RWPE1 (cell line): ENCODE measurements at places on chromosomes 4 and X.

- no peak for DNase-seq
Measured at GRCh38 chr4:4981427-4981826, 37.8 kb downstream of the CYTL1 start.

- DNase-seq: no peak
Measured at GRCh38 chr4:188949596-188949995, 810.4 kb downstream of the TRIML1 start.

- DNase-seq: no peak
Measured at GRCh38 chr4:69088473-69088872, 7.8 kb upstream of the UGT2B7 start.

DNA sequence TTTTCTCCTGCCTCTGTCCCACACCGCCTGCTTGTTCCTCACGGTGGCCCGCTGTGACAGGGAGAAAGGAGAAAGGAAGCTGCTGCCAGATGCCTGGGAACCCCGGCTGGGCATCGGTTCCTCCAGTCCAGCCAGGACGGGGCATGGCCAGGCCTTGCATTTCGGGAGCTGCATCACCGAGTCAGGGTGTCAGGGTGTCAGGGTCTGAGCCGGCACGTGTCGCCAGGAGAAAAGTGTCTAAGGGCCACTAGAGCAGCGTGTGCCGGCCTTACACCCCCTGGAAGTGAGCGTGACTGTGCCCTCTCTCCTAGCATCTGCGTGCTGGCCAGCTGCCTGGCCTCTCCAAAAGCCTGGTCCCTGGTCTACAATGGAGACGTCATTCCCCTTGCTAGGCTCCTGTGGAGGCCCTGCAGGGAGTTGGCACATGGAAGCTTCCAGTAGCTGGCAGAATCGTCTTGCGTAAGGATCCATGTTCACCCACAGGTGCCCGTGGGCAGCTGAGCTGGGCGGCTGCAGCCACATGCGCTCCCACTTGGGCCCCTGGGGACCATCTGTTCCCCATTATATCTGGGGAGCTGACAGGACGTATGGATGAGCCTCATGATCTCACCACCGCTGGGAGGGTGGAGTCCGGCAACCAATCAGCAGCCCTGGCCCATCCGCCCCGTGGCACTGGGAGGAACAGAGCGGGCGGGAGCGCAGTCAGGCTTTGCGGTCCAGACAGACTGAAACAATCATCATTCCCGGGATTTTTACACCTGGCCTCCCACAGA, 39.9 kb upstream of the HMX1 start:
- DNase-seq: no peak

- DNase-seq: peak; percentile 43
Measured at GRCh38 chr4:67871867-67872266, 11.9 kb downstream of the TMPRSS11D start.

DNA sequence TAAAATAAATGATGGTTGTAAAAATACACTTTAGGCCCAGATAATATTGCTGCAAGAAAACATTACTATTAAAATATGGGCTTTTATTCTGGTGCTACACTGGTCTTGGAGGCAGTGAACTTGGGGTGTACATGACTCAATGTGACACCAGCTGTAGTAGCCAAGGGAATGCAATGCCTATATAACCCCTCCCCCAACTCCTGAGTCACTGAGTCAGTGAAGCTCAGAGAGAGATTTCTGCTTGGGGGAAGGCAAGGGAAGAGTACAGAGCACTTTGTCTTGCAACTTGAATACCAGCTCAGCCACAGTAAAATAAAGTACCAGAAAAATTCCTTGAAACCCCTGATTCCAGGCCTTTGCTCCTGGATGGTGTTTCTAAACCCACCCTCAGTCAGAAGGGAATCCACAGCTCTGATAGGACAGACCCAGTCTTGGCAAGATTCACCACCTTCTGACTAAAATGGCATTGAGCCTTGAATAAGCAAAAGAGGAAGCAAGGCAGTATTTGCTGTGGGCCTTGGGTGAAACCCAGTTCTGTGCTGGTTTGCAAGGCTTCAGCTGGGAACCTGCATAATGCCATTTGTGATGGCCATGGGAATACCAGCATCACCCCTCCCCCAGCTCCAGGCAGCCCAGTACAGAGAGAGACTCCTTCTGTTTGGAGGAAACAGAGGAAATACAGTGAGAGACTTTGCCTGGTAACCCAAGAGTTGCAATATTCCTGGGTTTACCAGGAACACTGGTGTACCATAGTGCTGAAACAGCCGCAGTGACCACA, 209.9 kb downstream of the IQCM start:
- DNase-seq: peak; percentile 5

GRCh38 chrX:78046362-78046761, 57.7 kb upstream of the PGK1 start:
- no peak for DNase-seq

GRCh38 chrX:142428916-142429315, 223.8 kb upstream of the MAGEC2 start:
- DNase-seq: no peak

DNA sequence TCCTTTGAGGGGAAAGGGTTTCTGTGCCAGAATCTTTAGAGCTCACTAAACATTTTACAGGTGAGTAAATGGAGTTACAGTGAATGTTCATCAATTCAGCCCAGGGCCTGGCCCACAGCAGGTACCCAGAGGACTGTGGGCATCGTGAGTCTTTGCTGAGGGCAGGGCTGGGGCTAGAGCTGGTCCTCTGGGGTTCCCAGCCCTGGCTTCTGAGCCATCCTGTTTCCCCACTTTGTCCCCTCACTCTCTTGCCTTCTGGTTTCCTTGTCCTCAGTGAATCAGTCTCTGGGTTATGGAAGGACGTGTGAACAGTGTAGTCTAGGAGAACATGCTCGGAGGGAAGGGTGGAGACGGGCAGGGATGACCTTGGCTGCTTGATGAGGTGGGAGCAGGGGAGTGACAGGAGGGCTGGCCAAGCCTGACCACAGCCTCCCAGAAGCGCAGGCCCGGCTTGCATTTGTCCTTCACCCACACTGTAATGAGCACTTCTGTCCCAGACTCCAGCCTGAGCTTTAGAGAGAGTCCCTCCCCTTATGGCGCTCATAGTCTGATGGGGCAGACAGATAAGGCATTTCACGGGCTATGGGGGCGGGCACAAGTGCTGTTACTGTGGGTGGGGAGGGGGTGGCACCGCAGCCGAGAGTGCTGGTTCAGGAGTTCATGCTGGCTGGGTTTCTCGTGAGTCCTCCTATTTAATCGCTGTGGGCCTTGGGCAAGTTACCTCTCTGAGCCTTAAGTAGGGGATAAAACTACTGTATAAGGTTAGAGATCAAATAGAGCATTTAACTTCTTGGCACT, 17.3 kb downstream of the TBC1D14 start:
- no peak for DNase-seq

- DNase-seq: no peak
Measured at GRCh38 chrX:65610040-65610439, 57.4 kb upstream of the MSN start.

DNA sequence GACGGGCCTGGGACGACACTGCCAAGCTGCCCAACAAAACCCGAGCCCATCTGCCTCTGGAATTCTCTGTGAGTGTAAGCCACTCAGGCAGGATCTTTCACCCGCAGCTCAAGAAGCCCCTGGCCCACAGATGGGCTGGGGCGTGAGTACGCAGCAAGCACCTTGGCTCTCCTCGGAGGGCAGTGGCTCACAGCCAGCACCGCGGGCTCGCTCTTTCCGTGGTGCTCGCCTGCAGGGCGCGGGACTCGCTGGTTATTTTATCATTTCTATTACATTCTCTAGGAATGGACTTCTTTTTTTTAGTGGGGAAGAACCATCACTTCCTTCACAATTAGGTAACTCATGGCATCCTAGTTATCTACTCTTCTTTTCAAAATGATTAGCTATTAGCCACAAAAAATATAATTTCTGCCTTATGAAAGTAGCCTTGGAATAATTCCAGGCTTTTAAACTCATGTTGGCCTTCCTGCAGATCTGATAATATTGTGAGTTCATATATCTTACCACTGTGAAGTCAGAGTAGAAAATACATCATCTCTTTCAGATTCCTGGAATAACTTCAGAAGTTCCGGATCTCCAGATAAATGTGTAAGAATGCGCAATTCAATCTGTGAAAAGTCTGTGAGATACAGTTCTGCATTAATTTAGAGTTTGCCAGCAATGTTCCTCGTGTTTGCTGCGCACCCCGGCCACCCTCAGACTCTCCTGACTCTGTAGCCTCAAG, 68.6 kb downstream of the NAT8L start:
- DNase-seq: no peak

DNA sequence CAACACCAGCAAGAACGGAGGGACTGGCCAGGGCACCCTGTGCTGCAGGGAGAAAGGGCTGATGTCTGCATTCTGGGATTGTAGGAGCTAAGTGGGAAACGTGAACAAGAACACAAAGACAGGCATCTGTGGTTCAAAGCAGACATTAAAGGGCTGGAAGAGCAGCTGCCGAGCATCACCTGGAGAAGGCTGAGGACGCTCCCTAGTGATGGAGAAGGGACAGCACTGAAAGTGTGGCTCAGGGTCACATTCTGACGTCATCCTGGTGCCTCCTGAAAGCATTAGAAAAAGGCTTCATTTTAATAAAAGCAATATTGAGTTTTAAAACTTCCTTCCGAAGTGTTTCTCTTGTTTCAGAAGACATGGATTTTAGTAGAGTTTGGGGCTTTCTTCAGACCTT, 62.3 kb downstream of the CLDN22 start:
- no peak for DNase-seq

DNA sequence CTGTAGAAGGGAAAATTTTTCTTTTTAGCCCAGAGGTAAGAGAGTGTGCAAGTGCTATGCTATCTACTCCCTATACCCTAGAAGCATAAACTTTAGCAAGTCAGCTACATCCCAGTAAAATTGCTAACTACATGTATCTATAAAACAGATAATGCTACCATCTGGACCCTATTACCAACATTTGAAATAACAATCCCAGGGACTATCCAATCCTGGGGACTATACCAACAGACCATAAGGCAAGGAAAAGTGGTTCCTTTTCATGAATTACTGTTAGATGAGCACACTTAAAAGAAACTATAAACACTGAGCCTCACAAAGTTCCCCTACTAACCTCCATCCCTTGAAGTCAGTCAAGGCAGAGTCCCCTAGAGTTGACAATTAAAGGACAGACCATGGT, 213.6 kb upstream of the VEGFC start:
- no peak for DNase-seq

GRCh38 chrX:11585174-11585573, 80.5 kb downstream of the ARHGAP6 start:
- DNase-seq: no peak

DNA sequence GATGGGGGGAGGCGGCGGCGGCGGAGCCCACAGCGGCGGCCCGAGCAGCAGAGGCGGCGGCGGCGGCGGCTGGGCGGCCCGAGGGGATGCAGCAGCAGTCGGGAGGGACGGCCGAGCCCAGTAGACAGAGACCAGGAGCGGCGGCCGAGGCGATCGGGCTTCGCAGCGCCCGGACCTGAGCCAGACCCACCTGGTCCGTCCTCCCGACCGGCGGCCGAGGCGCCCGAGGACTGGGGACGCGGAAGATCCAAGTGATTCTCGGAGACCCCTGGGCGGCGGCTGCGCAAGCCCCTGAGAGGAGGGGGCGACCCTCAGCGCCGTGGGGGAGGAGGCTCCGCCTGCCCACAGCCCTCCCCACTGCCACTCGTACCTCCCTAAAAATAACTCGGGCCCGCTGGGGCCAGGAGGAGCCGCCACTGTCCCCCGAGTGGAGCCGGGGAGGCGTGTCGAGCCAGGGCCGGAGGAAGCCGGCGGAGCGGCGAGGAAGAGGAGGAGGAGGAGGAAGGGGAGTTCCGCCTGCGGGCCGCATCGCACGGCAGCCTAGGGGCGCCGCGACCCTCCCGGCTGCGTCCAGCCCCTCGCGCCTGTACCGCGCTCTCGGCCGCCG, 608 bp downstream of the RAPGEF2 start:
- DNase-seq: peak; percentile 32

DNA sequence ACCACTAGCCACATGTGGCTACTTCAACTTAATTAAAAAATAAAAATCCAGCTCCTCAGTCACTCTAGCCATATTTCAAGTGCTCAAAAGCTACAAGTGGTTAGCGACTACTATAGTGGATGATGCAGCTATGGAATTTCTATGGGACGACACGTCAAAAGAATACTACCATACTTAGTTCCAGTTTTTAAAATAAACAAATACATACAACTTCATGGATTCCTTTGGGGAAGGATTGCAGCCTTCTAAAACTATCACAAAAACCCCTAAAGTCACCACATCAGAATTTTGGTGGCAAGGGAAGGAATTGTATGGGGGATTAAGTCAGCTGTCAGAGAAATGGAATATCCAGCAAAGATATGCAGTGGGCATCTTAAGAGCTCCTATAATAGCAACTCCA, 6.5 kb downstream of the ZNF280C start:
- DNase-seq: no peak

- no peak for DNase-seq
Measured at GRCh38 chrX:50996930-50997329, 86.4 kb downstream of the BMP15 start.

DNA sequence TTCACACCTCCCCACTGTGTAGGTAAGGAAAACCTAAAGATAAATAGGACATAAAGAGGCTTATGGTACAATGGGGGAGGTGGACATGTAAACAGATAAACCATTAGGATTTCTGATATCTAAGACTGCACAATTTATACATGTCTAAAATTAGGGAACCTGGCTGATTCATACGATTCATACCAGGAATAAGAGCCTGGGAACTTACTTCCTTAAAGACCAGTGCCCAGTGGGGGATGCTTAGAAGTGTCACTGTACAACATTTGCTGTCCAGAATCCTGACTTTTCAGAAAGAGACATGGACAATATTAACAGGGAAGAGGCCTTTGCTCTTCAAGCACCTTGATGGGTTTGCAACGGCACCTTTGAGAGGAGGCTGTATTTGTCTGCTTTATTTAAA, 116.8 kb upstream of the KIT start:
- no peak for DNase-seq

DNA sequence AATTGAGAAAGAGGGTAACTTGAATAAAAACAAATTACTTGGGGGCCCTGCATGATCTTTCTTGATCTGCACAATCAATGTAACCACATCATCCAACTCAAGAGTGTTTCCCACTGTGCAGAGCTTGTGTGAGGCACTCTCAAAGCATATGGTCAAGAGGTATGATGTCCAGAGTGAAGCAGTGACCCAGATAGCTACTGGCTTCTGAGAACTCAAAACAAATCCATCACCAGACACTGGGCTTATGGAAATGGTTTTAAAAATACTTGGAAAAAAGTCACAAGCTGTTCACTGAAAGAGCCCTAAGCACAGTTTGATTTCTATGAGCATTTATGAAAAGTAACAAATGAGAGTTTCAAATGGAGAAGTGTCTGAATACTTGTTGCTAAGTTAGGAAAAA, 361.0 kb downstream of the GRXCR1 start:
- no peak for DNase-seq

GRCh38 chr4:165222651-165222994, 15.3 kb downstream of the KLHL2 start:
- no peak for DNase-seq

DNA sequence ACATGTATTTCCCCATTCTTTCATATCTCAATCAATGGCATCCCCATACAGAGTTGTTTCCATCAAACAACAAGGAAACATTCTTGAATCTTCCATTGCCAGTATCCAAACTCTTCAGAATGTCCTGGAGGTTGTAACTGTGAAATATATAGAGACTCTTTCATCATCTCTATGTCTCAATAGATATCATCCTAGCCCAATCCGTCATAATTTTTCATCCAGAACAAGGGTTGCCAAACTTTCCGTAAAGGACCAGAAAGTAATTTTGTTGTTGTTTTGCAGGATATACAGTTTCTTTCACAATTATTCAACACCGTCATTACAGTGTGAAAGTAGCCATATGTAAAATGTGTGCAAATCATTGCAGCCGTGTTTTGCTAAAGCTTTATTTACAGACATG, 15.2 kb upstream of the CXCL6 start:
- DNase-seq: no peak
